ENCODE measurements at places on chromosomes 2 and 18. TPM values are rescaled to one million over a fixed set of nuclear protein-coding genes. Genes with fewer than 3 reads are reported as not detected.

XDH gene
- 0.97 TPM for total RNA-seq

DNA sequence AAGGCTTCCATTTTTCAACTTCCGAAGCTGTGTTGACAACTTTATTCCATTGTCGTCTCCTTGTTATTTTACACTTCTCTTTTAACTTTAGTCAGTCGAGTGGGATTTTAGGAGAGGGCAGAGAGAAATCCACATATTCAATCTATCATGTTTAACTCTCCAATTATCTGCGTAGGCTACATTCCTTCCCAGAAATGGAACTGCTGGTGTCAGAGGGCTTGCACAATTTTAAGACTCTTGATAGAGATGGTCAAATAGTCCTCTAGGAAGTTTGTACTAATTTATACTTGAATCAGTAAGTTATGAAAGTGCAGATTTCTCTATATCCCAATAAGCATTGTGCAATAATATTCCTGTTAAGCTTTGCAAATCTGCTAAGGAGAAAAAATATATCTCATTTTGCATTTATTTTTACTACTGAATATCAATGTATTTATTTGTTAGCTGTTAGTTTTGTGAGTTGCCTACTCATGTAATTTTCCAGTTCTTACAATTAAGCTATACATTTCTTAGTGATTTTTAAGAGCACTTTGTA, 95.6 kb downstream of the CYP26B1 start:
- no peak for DNase-seq

LBX2 gene
- total RNA-seq, result 1.7 TPM

- DNase-seq, result no peak
Observed at GRCh38 chr2:105042189-105042588, 4.3 kb downstream of the MRPS9 start.

- peak; percentile 23 for DNase-seq
Observed at GRCh38 chr2:199460101-199460671, 2.4 kb upstream of the SATB2 start.

DNA sequence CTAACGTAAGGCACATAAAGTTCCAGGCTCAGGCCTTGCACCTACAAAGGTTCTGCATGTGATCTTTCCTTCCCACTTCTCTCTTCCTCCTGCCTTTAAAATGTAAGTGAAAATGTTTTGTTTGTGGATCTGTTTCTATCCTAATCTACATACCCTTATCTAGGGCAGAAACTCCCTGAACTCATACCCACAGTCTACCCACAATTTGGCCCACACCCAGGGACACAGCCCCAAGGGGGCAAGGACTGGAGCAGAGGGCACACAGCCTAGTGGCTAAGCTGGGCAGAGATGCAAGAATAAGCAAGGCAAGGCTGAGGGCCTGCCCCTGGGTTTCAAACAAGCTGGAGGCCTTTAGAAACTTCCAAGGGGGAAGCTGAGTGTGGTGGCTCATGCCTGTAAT, 71.0 kb downstream of the HS1BP3 start:
- peak; percentile 83 for DNase-seq

ARHGAP28 gene
- 3.6 TPM for total RNA-seq

- DNase-seq, result no peak
Observed at GRCh38 chr18:644395-645004, 13.0 kb upstream of the TYMS start.

DNA sequence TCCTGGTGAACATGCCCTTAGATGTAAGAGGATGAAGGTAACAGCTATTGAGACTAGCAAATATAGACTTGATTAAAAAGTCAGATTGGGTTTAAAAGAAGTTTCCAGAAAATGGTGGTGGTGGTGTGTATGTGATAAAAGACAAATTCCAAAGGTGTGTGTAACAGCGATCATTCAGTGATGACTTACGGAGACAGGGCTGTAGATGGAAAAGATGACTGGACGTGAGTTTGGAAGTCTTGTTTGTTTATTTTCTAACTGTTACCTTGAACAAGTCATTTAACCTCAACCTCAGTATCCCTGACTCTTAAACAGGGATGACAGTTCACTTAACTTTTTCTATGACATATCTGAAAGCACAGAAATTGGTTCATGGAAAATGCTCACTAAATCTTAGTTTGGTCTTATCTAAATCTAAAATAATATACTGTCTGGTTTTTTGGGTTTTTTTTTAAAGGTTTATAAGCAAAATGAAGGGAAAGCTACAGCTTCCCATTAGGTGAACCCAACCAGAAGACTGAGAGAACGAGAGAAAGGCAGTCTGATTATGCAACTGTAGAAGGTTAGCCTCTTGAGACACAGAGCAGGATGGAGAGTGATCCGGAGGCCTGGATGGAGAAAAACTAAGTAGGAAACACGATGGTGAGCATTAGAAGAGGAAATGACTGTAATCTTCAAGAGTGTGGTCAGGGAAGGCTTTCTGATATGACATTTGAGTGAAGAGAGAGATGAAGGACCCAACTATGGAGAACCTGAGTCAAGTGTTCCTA, 71.9 kb downstream of the TCF4 start:
- DNase-seq, result no peak

DNA sequence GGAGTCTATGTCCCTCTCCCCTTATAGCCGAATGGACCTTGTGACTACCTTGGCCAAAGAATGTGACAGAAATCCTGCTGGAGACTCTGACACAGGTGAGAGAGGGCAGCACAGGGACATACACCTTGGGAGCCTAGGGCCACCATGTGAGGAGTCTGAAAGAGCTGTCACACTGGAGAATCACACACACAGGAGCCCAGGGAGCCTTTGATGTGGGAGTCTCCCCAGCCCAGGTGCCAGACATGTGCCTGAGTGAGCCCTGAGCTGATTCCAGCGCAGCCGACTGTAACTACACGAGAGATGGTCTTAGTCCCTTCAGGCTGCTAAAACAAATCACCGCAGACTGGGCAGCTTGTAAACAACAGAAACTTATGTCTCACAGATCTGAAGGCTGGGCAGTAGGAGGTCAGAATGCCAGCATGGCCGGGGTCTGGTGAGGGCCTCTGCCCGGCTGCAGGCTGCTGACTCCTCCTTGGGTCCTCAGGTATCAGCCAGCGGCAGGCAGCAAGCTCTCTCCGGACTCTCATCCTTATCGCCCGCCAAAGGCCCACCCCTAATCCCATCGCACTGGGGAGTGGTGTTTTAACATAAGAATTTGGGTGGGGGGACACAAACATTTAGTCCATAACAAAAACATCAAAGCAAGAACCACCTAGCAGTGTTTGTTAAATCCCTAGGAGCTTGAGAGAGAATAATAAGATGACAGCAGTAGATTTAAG, 63.8 kb upstream of the GPR45 start:
- no peak for DNase-seq

GRCh38 chr18:22165049-22165602, 4.3 kb upstream of the GATA6 start:
- DNase-seq, result no peak

GRCh38 chr2:76194031-76194775, 483.5 kb upstream of the GCFC2 start:
- no peak for DNase-seq

DNA sequence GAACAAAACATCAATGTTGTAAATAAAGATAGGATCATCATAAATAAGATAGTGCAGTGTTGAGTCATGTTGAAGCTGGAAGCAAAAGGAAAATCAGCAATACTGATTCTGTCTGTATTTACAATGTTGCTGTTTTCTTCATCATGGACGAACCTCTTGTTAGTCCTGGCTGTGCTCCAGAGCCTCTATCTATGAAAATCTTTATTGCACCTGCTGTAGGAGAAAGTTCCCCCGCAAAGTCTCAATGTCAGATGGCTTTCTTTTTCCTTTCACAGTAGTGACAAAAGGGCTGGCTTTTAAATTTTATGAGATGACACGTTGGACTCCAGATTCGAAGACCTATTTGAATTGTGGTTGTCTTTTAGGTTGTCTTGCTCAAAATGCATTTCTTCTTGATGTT, 98.5 kb upstream of the LRRTM1 start:
- no peak for DNase-seq

TTN gene
- not detected for total RNA-seq

DNAJC5G gene
- total RNA-seq, result not detected

GRCh38 chr2:66575625-66576310, 140.8 kb downstream of the MEIS1 start:
- peak; percentile 45 for DNase-seq

DNA sequence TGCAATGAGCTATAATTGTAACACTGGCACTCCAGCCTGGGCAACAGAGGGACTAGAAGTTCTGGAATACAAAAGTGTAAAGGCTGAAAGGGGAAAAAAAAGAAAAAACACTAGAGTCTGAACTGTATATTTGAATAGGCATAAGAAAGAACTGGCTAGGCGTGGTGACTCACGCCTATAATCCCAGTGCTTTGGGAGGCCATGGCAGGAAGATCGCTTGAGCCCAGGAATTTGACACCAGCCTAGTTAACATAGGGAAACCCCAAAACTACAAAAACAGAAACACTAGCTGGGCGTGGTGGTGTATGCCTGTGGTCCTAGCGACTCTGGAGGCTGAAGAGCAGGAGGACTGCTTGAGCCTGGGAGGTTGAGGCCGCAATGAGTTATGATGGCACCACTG, 70.6 kb downstream of the SAP130 start:
- DNase-seq, result peak; percentile 50

DNA sequence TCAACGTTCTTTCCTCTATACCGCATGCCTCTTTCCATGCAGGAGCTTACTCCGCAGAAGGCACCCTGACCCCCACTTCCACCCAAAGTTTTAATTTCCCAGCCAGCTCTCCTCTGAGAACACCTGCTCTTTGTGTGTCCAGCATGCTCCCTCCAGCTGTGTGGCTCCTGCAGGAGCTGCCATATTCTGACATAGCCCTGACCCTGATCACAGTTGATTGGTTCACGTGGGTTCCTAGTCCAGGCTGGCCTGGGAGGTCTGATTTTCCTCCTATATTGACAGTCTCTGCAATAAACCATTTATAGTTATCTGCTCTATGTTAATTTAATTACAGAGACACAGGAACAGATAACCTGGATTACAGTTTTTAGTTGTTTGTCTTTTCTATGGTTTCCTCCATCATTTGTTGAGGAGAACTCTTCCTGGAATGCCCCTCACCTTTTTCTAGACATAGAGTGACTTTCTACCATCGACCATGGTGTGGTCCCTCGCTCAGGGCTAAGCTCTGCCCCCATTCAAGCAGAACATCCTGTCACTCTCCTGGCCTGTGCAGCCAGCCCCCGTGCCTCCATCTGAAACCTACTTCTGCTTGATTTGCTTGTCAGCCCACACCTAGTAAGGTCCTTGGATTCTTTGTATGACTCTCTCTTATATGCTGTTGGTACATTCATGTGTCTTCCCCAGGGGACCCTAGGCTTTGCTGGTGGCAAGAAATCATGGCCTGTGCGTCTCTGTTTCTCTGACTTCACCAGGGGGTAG, 231.5 kb downstream of the LPIN1 start:
- no peak for DNase-seq

ASB18 gene
- total RNA-seq, result not detected

- peak; percentile 19 for DNase-seq
Observed at GRCh38 chr18:75314117-75314516, 103.5 kb downstream of the TSHZ1 start.

ITGB6 gene
- total RNA-seq, result 3.1 TPM

DNA sequence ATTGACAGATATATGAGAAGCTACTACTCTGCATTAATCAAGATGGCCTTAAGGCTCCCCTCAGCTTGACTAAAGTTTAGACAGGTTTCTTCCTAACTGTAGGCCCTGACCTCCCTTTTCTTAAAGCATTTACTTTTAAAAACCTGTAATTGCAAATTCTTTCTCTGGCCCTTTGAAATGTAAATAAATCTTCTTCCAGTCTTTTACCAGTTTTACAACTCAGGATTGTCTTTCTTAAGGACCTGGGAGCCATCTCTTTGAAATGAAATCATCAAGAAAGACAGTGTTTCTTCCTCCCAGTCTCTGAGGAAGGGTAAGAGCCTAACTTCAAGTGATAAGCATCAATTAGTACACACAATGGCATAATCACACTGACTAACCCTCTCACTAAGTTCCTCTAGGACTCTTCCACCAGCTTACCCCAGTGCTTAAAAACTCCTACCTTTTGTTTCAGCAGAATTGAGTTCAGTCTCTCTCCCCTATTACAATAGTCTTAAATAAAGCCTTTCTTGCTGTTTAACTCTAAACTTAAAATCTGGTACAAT, 58.7 kb upstream of the CDH20 start:
- DNase-seq, result no peak

DNER gene
- total RNA-seq, result 14.3 TPM

RRM2 gene
- total RNA-seq, result 162 TPM

DNA sequence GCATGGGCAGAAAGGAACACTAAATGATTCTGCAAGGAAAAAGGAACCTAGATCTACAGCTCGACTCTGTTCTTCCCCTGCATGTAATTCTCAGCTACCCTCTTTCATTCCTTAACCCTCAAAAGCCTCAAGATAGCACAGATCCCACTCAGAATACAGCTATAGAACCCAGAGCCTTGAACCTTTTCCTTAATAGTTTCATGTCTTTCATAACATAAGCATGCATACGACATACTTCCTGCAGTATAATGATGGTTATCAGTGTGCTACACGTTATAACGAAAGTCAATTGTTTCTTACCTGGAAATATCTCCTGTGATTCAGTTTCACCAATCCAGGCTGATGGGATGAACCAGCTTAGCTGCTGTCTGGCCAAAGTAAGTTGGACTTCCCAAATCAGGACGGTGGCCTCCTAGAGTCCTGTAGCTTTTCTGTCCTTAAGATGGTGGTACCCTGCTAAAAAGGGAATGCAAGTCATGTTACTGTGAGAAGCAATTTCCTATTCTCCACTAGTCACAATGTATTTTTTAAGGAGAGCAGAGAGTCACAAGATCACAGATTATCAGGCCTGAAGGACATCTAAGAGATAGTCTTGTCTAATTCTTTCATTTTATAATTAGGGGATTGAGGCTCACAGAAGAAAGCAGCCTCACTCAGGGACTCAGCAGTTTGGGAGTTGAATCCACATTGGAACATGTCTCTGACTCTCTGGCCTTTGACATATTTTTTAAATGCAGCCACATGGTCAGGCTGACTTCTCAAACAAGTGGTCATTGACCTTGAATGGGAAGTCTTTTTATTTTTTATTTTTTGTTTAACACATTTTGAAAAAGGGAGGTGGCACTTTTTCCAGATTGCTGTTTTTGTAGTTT, 41.8 kb downstream of the CYRIA start:
- no peak for DNase-seq

UPP2 gene
- total RNA-seq, result not detected

DNA sequence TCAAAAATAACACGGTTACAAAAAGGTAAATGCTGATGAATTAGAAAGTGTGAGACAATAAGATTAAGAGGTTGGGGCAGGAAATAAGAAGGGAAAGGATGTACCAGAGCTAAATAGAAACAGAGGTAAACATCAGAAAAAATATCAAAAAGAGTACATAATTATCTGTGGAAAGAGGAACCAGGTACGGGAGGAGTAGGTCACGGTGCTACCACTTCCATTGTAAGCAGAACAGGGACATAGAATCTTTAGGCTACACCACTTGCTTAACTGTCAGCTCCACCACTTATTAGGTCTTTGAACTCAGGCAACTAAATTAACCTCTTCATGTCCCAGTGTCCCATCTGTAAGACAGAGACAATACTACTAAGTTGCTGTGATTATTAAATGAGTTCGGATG, 350.3 kb downstream of the LRATD1 start:
- DNase-seq, result no peak

GAREM1 gene
- total RNA-seq, result 1.5 TPM

MDH1 gene
- total RNA-seq, result 302 TPM

SCYGR5 gene
- not detected for total RNA-seq

All from Daoy (cell line).